Neuronal stem cell (in vitro differentiated cells): ENCODE measurements at places on chromosomes 4 and X.

- no peak for DNase-seq
Observed at GRCh38 chr4:3418029-3418762, 23.6 kb upstream of the HGFAC start.

DNA sequence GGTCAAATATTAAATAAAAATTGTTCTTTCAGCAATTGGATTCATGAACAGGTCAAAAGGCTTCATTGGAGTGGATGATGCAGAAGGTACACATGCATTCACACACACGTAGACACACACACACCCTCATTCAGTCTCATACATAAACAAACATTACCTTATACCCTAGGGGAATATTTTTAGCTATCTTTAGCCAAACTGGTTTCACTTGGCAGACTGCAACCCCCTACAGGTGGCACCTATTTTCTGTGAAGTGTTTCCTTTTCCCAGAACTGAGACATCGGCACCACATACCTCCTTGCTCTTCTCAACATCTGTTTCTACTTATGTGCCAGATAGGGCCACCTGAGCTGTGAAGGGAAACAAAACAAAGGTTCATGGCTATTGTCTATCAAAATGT lies 18.5 kb upstream of the KDR start:
- DNase-seq = no peak

GRCh38 chr4:137000432-137000831 lies 531.9 kb downstream of the PCDH18 start:
- DNase-seq = no peak

GRCh38 chrX:56618323-56618722 lies 54.9 kb downstream of the UBQLN2 start:
- DNase-seq = no peak

DNA sequence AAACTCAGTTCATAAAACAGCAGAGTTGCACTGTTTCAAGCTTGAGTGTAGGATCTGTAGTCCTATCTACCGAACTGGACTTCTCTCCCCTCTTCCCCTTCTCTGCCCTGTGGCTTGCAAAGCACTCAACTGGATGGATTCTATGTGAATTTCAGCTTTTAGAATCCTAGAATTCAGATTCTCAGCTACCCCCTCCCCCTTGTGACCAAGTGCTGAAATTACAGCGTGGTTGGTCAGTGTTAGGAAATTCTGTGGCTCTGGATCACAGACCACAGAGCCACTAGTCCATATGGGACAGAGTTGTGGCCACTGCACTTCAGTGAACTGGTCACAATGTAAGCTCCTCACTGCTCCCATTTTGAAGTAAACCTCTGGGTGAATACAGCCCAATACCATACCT lies 64.6 kb upstream of the TRPC5 start:
- DNase-seq = peak; percentile 8

- DNase-seq = no peak
Observed at GRCh38 chr4:135412213-135412612, 1210.6 kb upstream of the PABPC4L start.

DNA sequence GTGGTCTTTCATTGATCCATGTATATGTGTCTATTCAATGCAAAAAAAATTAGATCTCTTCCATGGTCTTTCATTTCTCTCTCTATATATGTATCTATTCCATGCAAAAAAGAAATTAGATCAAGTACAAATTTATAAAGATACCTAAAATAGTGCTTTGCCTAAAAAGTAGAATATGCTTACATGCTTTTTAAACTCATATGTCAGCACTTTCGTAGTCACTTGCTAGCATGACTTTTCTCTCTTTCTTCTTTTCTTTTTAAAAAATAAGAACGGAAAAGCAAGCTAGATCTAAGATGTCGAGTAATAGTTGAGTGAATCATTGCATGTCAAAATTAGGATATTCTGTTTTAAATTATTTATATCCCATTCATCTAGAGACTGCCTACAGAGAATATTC lies 50.9 kb downstream of the PKD2 start:
- no peak for DNase-seq

DNA sequence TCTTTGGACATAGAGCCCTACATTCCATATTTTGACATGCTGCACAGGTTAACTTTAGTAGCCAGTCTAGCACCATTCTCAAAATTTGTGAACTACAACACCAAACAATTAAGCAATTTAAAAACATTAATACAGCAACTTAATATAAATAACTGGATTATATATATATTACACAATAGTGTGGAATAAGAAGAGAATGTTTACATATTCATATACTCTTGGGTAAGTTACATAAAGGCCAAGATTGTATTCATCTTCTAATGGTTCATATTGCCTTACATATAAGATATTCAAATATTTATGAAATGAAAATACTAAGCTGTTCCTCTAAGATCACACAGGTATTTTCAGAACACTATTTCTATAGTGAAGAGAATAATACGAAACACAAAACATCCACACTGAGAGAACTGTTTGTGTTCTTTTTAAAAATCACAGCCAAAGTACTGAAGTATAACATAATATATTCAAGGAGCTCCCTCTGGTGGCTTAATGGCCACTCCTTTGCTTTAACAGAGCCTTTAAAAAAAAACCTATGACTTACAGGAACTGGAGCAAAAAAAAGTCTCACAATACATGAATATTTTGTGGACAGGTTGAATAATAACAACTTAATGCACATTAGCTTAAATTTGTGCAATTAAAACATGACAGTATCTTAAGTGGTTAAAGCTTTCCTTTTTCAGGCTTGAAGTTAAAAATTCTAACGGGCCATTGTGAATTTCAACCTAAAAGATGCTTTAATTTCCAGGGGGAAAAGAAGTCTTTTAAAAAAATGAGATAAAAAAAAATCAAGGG lies 46.2 kb downstream of the NEK1 start:
- DNase-seq = peak; percentile 18

DNA sequence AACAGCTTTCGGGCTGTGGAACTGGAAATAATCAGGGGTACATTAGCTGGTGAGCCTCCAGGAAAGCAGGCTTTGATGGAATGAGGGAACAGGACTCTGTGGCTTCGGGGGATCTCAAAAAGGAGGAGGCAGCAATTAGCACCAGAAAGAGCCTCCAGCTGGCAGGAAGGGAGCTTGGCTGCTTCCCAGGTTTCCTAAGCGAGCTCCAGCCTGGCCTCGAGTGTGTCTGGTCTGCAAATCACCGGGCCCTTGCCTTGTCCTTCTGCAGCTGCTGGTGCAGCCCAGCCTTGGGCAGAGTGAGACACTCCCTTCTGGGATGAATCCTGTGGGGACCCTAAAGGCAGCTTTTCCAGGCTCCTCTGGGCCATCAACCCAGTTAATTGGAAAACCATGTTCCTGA lies 10.7 kb upstream of the PDHA1 start:
- no peak for DNase-seq

- no peak for DNase-seq
Observed at GRCh38 chrX:154750301-154751202, at the start of gene GAB3. Gene GAB3 (minus strand): TSS chrX:154751077. CDS start chrX:154751025, 52 bp downstream.

DNA sequence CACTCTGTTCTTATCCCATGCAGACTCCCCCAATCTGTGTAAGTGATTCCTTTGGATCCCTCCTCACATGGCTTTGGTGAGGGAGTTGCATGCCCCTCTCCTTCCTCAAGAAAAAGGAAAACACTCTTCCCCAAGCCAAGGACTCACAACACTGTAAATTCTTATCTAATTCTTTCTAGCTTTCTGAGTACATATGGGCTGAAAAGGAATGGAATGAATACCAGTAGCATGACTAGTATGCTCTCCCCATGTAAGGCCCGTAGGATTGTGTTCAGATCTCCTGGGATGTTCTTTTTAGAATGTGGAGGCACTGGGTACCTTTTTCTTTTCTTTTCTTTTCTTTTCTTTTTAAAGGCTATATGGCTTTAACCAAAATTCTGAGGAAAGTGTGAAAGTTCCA lies 17.0 kb upstream of the MAGED1 start:
- no peak for DNase-seq

- no peak for DNase-seq
Observed at GRCh38 chr4:143768007-143768591, 67.6 kb upstream of the FREM3 start.

GRCh38 chr4:93147524-93148212 lies 680.9 kb upstream of the ATOH1 start:
- DNase-seq = peak; percentile 29

GRCh38 chrX:132463411-132463810 lies 25.4 kb downstream of the MBNL3 start:
- DNase-seq = no peak

DNA sequence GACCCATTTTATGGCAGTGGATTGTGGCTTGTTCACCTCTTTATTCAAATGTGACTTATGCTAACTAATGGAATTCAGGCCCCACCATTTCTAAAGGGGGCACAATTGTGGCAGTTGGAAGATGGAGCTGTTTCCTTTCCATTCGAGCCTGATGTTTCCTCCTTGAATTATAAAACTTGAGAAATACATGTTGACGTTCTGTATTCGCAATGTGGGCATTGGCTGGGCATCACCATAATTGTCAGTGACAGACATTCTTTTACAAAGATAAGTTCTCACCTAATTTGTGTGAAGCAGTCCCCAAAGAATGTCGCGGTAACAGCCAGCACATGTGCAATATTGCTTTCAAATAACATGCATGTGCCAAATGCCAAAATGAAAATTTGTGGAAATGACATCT lies 1070.2 kb upstream of the TENM3 start:
- no peak for DNase-seq
